ENCODE measurements at places on chromosomes 2 and 18. TPM values are rescaled to one million over a fixed set of nuclear protein-coding genes. Genes with fewer than 3 reads are reported as not detected.

GRCh38 chr18:39360072-39360471, 1794.5 kb upstream of the CELF4 start:
- no peak for DNase-seq

- DNase-seq = no peak
These were observed 68.4 kb downstream of the SP3 start for GRCh38 chr2:173896755-173897154.

GRCh38 chr2:38323623-38324022, 53.5 kb downstream of the ATL2 start:
- DNase-seq = no peak

DNA sequence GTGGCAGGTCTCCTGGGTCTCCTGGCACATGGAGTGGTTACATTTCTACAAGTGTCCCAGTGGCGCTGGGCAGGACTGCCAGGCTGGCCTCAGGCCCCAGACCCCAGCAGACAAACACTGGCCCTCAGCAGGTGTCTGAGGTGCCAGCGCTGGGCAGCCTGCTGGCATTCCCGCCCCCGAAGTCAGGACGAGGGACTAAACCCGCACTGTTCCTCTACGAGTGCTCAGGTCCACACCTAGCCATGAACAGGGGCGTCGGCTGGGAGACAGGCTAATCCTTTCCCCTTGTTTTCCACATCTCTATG, 12.8 kb downstream of the SNED1 start:
- DNase-seq = no peak

GRCh38 chr18:30132959-30133358, 909.6 kb downstream of the DSC3 start:
- DNase-seq = no peak

DNA sequence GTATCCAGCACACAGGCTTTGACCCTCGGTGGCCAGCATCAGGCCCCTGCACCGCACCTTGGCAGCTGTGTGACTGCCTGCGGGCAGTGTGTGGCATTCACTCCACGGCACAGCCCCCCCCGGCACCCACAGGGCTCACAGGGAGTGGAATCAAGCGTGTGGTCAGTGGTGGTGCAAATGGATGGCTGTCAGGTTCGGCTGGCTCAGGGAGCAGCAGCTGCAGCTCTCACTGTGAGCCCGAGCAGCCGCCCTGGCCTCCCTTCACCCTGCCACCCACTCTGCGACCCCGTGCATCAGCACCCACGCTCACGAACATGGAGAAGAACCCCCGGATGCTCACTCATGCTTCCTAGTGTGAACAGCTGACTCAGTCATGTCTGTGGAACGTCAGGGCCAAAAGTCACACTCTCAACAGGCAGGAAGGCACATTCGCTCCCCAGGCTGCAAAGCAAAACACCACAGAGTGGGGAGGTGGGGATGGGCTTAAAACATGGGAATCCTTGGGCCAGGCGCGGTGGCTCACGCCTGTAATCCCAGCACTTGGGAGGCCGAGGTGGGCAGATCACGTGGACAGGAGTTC, 41.5 kb upstream of the GPC1 start:
- DNase-seq = no peak

GRCh38 chr18:74083557-74083952, 64.1 kb downstream of the FBXO15 start:
- DNase-seq = no peak

DNA sequence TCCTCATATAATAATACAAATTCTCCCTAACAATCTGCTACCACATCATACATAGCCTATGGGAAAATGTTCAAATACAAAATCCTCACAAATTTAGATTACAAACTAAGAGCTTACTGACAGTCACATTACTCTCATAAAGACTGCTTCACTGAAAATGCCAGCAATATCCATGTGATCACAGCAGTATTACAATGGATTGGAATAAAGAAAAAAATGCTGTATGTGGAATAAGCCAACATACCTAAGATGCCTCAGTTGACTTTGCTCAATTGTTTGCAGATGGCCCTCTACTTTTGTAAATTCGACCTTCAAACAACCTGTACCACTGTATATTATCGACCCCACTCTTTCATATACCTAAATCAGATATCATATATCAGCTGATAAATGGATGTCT, 88.7 kb downstream of the DYM start:
- DNase-seq = no peak

DNA sequence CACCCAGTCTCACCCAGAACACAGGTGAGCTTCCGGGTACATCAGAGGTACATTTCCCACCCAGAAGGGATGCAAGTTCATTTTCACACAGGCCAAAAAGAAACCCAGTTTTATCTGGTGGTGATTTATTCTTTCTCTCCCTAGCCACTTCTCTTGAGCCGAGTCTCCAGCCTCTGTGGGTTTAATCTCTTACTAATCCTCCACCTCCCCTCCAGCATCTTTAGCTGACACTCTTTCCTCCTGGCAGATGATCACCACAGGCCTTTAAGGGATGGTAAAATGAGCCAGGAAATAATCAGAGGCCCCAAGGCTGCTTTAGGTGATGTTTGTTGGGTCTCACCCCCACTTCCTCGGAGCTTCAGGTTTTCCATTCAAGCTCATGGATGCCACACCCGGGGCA, 145.7 kb upstream of the DLX2 start:
- DNase-seq = no peak

DNA sequence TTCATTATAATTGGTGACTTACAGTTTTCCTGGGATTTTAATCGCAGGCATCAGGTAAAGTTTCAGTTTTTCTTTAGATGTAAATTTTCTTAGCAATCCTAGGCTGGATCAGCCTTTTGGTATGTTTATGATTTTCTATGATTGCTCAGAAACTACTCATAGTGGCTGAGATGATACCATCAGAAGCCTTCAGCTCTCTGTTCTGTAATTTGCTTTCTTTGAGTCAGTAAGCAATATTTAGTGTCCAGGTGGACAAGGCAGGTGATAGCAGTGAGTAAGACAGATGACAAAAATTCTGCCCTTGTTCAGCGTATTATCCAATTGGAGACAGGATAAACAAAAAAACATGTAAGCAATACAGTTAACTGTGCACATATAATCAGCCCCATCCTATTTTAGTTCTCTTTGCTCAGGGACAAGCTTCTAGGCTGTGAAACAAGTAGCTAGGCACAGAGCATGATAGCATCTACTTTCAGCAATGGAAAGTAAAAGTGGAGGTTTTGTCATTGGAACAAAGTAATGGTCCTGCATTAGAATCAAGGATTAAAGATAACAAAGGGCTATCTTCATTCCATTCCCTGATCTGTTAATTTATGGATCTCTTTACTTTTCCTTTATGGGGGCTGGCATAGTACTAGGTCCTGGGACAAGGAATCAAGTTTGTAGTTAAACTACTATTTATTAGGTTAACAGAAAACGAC, 100.8 kb downstream of the EPC2 start:
- DNase-seq = no peak

GRCh38 chr18:39872651-39873050, 2082.4 kb upstream of the PIK3C3 start:
- no peak for DNase-seq

DNA sequence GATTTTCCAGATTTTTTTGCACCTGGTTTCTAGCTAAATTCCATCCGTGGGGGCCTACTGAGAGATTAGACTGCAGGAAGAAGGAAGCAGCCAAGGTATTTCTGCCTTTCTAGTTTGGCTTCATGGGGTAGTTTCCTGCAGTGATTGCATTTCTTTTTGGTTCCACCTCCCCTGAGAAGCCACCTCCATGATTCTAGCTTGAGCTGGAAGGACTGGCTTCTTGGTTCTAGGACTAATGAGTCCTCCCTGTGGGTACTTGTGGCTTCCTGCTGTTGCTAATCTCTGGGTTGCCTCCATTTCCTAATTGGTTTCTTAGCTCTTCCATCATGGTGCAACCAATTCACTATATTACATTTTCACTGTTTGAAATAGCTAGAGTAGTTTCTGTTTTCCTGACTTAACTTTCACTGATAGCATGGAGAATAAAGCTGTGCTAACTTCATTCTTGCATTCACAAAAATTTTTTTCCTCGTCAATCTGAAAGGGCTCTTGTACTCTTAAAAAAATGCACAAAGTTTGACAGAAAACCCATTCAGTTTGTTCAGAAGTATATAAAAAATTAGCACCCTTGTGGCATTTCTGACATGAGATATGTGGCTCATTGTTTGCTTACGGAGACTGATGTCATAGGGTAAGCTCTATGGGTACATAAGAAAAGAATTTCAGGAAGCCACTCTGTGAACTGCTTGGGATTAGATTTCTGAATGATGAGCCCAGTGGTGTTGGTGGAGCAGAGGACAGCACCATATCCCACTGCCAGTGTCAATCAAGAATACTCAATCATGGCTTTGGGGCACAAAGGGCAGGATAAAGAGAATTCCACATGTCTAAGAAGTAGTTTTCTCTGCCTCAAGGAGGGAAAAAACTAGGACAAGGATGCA, 242.8 kb upstream of the RBMS1 start:
- DNase-seq = no peak

- no peak for DNase-seq
These were observed 451.4 kb downstream of the TNS1 start for GRCh38 chr2:217551252-217551899.

- DNase-seq = no peak
These were observed 1.6 kb upstream of the ATP9B start for GRCh38 chr18:79067611-79068010.

DNA sequence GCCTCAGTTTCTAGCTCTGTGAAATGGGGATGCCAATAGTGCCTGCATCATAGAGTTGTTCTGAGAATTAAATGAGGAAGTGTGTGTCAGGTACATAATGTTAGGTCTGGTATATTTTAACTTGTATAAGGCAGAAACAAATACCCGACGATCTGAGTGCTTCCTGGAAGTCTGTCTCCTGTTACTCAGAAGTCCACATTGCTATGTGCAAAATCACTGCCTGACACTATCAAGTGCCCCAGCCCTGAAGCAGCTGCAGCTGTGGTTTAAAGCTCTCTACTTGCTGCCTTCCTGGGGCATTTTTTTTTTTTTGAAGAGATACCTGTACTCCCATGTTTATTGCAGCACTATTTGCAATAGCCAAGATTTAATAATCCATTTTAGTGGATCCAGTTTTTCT, 125.3 kb downstream of the SLC4A3 start:
- no peak for DNase-seq

DNA sequence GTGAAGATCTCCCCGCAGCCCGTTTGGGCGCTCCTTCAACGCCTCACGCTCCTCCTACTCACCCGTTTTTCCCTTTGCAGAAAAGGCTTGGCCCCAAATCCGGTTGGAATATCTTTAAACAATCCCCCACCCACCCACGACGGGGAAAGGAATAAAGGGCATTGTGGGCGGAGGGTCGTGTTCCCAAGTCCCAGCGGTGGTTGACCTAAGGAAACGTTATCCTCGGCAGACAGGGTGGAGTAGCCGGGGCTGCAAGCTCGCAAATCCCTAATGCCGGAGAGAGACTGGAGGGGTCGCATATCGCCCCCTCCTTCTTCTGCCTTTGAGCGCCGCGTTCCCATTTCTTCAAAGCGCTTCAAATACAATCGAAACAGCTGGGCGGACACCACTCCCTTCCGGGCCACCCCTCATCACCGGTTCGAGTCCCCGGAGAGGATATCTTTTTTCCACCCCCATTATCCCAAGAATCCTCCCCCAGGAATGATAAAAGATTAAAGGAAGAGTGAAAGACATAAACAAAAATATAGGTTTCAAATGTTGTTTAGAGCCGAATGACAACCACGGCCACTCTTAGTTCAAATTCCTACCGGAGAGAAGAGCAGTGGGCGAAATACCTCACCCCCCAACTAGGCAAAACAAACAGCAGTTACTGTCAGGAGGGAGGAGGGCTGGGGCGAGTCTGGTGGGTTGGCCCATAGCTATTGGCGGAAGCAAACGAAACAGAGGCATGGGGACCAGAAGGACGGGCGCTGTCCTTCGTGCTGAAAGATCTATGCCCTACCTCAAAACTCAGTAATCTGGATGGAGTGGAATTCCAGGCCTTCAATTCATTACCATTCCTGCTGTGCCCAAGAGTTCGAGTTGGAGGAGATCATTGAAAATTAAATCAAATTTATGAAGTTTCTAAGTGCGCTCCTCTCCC, 2.8 kb upstream of the GAD1 start:
- DNase-seq = no peak

DNA sequence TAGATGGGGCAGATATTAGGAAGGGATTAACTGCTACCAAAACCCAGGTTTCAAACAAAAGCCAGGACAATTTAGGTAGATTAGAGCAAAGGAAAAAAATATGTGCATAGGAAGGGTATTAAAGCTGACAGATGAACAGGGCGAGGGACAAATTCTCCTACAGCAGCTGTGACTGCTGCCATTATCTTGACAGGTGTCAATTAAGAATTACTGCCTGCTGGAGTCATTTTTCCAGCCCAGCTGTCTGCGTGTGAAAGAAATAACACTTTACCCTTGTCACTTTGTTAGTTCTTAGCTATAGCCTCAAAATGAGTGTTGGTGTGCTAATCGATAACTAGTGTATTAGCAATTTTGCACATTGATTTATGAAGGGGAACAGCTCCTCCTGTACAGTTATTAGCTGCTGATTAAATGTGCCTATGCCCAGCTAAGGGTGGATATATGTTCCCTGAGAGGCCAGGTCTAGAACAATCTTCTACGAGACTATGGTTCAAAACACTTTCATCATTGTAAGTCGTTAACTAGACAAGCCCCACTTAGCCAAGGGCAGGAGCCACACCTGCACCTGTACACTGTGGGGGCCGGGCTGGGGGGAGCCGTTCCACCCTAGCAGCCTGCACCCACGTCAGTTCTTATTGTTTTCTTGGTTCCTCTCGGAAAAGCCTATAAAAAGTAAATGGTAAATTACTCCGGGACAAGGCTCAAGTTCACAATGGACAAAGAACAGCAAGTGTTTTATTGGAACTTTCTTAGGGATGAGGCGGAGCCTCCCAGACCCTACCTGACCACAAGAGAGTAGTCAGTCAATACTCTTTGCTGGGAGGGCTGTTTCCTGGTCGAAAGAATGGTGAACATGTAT, 7.7 kb downstream of the TSHZ1 start:
- no peak for DNase-seq

DNA sequence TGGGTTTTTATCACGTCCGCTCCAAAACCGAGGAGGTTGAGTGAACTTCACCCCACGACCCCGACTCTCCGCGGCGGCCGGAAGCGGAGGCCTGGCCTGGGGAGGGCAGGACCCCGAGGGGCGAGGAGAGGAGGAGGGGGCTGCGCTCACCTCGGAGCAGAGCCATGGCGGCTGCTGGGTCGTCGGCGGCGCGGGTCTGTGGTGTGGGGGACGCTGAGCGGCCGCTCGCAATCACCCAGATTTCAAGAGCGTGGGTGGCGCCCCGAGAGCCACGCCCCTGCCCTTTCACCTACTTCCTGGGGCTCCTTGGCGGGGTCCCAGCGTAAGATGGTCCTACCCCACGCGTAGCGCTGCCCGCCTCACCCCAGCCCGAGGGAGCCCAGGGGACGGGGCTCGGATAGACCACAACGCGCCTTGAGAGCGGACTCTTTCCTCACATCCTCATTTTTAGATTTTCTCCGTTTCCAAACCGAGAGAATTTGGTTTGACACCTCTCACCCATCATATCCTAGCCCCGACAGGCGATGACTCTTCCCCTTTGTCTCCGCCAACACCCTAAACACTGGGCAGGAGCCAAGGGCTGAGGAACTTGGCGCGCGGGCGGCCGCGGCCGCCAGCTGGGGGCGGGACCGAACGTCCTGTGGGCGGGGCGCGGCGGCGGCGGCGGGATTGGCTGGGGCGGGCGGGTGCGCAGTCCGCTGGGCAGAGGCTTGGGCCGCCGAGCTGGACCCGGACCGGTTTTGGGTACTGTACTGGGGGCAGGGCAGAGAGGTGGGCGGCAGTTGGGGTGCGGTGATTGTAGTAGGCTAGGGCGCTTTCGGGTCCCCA, at the start of gene ACAA2:
TSS of gene ACAA2 (minus strand) at position 215 of the 828 bp plus-strand sequence. CDS start at position 166, 49 bp downstream.
- DNase-seq = peak; percentile 76

The M1AP gene
- not detected for total RNA-seq

The RAB11FIP5 gene
- total RNA-seq = 10.7 TPM

The AQP4 gene
- total RNA-seq = not detected

Measured in activated T-helper 2 cell treated with anti-CD3 and anti-CD28 coated beads, Interferon-gamma antibody, Interleukin-2, Interleukin-4, amounts not matched to agents 10 μg/mL and 5 μg/mL and 100 μg/mL, durations not matched to agents 14 hours and 24 hours and 36 hours (primary cell).